Left forelimb (tissue), 1 donor: ENCODE measurements at places on chromosomes 6 and 20.

DNA sequence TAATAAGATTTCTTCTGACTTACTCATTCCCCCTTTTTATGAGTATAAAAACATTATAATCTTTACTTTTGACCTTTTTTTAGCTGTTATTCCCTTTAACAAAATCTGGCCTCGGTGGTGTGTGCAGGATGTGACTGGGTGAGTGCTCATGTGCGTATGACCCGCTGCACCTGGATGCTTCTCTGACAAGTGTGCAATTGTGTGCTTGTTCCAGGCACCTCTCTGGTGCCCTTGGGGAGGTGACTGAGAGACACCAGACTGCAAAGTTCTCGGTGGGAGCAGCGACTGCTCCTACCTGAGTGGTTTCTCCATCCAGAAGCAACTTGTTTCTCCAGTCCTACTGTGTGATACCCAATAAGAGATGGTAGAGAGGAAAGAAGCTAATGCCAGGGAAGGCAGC lies 65.0 kb downstream of the ISM1 start:
- no peak for DNase-seq

DNA sequence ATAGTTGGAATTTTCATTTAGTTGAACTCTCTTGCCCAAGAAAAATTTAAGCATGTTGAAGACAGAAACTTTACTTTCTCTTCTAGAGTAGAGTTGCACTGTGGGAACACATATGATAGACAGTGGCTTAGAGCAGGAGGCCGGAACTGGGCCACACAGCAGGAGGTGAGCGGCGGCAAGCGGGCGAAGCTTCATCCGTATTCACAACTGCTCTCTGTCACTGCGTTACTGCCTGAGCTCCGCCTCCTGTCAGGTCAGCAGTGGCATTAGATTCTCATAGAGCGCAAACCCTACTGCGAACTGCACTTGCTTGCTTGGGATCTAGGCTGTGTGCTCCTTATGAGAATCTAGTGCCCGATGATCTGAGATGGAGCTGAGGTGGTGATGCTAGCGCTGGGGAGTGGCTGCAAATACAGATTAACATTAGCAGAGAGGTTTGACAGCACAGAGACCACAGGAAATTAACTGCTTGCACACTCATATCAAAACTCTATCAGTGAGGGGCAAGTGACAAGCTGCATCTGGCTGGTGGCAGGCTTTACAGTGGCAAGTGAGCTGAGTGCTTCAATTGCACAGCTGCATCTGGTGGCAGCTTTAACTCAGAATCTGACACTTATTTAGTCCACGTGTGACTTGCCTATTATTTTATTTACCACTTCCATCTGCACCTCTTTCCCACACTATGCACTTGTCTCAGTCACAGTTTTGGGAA lies 174.9 kb upstream of the C6orf118 start:
- no peak for DNase-seq

GRCh38 chr20:16395366-16395765 lies 177.9 kb downstream of the KIF16B start:
- no peak for DNase-seq

DNA sequence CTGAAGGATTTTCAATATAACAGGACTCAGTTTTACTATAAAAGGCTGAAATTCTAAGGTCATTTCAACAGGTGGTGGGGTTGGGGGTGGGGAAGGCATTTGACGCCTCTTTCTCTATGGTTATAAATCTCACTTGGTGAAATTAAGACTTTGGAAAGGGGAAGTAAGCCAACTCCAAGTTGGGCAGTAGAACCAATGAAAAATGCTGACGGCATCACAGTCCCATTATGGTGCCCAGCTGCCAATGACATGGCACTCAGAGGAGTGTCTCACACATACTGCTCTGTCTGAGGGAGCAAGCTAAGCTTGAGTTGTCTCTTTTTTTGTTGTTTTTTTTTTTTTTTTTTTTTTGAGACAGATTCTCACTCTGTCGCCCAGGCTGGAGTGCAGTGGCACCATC lies 4.7 kb downstream of the SLC16A10 start:
- no peak for DNase-seq

GRCh38 chr6:42923666-42924065 lies 5.6 kb upstream of the CNPY3 start:
- no peak for DNase-seq

GRCh38 chr6:111663692-111664564 lies 58.2 kb upstream of the TRAF3IP2 start:
- no peak for DNase-seq

DNA sequence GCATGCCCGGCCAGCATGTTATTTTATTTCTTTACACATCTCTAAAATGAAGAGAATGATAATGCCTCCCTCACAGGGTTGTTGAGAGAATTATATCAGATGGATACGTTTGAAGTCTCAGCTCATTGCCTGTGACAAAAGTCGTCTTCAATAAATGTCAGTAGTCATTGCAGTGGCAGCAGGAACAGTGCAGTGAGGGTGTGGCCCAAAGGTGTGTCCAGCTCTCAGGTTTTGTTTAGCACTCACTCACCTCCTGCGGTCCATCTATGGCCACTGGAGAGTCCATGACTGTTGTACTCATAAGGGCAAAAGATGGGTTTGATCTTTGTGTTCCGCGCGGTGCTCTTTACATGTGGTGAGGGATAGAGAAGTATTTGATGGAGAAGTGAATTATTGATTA lies 77.2 kb upstream of the TIAM2 start:
- DNase-seq, result no peak

DNA sequence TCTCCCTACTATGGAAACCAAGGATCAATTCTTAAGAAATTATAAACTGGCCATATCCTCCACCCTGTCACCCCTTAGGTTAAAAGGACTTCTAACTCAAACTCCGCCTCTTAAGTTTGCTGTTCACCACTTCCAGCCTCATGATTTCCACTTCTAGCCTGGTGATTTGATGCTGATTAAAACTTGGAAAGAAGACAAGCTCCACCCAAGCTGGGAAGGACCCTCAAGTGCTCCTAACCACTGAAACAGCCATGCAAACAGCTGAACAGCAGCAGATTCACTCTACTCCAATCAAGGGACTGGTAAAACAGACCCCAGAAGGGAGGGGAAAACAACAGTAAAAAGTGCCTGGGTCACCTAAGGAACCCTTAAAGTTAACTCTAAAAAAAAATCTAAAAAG lies 10.3 kb downstream of the LCA5 start:
- no peak for DNase-seq

DNA sequence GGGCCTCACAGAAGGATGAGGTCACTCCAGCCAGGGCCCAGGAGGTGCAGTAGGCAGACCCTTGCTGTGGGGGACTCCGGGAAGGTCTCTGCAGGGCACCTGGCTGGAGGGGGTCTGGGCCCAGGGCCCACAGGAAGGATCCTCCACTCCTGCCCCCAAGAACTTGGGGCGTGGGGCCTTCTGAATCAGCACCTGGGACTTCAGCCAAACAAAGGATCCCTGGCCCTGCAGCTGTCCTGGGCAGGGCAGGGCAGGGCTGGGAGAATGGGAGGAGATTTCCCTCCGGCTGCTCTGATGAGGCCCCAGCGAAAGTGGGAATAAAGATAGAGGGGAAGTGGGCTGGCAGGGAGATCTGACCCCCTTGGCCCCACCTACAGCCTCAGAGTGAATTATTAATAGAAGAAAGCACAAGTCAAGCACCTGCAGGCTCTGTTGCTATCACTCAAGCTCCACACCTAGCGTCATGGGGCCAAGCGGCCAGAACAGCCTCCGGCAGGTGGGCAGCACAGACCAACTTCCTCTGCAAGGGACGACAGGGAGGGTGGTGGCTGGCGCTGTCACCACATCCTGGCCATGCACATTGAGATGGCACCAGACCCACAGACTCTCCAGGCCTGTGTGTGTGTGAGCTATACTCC lies 61.6 kb upstream of the MRPS10 start:
- DNase-seq, result no peak

- no peak for DNase-seq
These were observed 40.1 kb upstream of the RNF144B start for GRCh38 chr6:18347021-18347577.

DNA sequence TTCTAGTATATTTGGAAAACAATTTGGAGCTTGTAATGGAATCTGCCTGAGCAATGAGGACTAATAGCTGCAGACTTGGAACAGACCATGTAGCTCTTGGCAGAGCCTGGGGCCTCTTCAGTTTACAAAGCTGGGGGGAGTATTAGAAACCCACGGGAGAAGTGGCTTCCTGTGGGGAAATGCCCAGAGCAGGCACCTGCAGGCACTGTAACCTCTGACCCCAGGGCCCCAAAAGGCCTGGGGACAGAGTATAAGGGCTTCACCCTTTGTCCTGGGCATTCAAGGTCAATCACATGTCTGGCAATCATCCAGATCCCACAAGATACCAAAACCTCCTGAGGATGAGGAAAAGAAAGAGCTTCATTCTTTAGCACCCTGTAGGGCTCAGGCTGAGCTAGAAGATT lies 19.4 kb downstream of the PKIG start:
- DNase-seq, result peak; percentile 78

GRCh38 chr6:156425359-156426020 lies 351.7 kb upstream of the ARID1B start:
- no peak for DNase-seq

GRCh38 chr6:42269974-42270510 lies 52.4 kb upstream of the MRPS10 start:
- no peak for DNase-seq

GRCh38 chr6:22444330-22444729 lies 125.0 kb upstream of the HDGFL1 start:
- no peak for DNase-seq

- DNase-seq, result no peak
These were observed 22.6 kb downstream of the TRERF1 start for GRCh38 chr6:42429042-42429585.

- DNase-seq, result no peak
These were observed 52.5 kb downstream of the MAFB start for GRCh38 chr20:40636486-40636885.

DNA sequence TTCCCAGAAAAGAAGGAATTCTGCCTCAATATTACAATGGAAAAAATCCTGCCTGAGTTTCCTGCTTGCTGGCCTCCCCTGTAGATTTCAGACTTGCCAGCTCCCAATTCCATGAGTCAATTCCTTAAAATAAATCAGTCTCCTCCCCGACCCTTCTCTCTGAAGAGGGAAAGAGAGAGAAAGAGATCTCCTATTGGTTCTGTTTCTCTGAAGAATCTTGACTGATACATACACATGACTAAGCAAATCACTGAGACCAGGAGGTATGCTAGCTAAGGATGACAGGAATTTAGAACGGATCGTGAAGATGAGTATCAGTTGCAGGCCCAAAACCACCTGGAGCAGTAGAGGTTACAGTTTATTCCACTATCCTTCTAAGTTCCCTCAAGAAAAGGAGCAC lies 11.3 kb upstream of the RBM24 start:
- no peak for DNase-seq

DNA sequence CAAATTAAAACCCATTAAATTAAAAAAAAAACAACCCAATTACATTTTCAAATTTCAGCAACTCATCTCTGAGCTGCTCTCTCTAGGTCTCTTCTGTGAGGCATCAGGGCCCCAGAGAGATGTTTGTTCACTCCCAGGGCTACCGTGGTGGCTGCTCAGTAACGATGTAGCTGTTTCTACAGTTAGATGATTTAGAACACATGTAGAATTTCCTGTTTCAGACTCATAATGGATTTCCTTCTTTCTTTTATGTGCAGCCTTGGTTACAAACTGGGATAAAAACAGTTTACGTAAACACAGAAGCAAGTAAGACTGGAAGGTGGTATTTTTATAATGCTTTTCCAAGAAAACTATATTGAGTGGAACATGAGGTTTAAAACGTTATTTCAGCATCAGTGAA lies 116.1 kb upstream of the CCN2 start:
- DNase-seq, result no peak

- DNase-seq, result no peak
These were observed 21.5 kb upstream of the HLA-C start for GRCh38 chr6:31293343-31293742.

- DNase-seq, result no peak
These were observed 41.7 kb downstream of the LRRN4 start for GRCh38 chr20:6012179-6012578.

- DNase-seq, result no peak
These were observed 17.3 kb upstream of the CCDC167 start for GRCh38 chr6:37516920-37517405.

DNA sequence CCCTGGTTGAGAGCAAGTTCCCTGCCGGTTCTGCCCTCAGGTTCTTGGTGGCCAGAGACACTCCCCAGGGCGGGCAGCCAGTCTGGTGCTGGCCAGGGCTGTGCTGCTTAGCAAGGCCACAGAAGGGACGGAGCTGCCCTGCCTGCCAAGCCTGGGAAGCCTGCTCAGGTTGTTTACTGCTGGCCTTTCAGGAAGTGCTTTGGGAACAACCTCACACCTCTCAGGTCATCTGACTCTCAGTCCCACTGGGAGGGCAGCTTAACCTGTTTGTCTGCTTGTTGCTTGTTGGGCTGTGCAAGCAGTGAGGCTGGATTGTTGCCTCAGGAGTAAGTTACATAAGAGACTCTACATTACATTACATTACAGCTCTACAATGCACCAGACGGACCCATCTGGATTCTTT lies 75.8 kb upstream of the AFDN start:
- DNase-seq, result no peak
